ENCODE measurements at places on chromosomes 3 and 15. TPM values are rescaled to one million over a fixed set of nuclear protein-coding genes. Genes with fewer than 3 reads are reported as not detected.

DNA sequence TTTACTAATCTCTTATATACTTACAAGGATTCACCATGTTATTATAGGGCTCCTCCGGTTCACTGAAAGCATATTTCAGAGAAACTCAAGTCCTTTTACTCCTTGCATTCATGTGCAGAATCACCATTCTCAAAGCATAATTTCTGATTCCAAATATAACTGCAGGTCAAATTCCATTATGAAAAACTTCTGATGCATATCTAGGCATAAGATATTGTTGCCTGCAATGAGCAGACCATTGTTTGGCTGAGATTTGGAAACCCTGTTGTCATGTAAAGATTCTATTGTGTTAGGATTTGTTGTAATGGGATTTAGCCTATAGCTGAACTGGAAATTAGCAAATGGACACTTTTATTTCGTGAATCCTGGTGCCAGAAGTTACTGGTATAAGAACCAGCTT is 69.5 kb upstream of the PRICKLE2 start:
- H3K36me3 ChIP-seq, result no peaks in the 10 kb centered on the region
- no peaks in the 10 kb centered on the region for H3K4me1 ChIP-seq
- no peak for DNase-seq
- no peaks in the 10 kb centered on the region for H3K27me3 ChIP-seq

DNA sequence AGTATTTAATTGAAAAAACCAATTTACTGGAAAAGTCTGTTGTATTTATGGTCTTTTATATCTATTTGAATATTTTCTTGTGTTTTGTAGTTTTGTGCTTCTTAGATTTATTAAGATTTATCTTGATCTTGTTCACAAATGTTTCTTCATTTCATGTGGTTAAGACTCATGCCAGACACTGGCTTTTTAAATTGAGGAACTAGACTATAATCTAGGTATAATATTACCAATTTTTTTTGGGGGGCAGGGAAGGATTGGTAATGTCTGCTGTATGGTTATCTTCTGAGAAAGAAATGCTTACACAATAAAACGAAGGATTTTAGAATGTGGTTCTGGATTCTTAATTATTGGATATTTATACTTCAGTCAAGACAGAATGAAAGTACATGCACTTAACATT is 24.9 kb downstream of the AP4E1 start:
- H3K27me3 ChIP-seq, result no peaks in the 10 kb centered on the region
- DNase-seq, result no peak
- H3K36me3 ChIP-seq, result peaks cover 7% of the 10 kb centered on the region
- H3K4me1 ChIP-seq, result no peaks in the 10 kb centered on the region
- H3K4me3 ChIP-seq, result no peak overlapping the region
- no peak overlapping the region for H3K27ac ChIP-seq

DNA sequence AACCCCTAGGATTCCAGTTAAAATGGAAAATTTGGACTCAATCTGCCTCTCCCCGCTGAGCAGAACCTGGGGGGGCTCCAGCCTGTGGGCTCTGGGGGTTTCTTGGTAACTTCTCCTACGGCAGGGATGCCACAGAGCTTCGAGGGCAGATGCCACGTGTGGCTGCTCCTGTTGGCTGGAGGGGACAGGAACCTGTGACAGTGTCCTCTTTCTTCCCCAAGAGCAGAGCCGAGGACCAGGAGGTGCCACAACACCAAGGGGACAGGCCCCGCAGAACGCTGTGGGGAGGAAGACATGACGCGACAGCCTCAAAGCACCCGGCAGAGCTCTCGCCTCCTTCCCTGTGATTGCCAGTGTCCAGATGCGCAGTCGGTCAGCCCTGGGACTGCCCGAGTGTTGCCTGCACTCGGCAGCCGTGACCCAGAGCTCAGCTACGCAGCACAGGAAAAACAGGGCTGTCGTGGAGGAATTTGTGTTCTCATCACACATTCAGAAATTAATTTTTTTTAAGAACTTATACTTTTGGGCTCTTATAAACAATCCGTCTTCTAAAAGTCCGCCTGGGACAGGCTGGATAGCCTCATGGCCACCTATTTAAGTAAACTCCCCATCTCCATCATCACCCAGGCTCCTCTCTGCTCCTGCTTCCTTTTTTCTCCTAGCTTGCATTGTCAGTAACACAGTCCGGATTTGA is 131.9 kb upstream of the MEF2A start:
- peaks cover 22% of the 10 kb centered on the region for H3K4me1 ChIP-seq
- no peak for DNase-seq
- H3K27me3 ChIP-seq, result no peaks in the 10 kb centered on the region
- no peak overlapping the region for H3K27ac ChIP-seq

DNA sequence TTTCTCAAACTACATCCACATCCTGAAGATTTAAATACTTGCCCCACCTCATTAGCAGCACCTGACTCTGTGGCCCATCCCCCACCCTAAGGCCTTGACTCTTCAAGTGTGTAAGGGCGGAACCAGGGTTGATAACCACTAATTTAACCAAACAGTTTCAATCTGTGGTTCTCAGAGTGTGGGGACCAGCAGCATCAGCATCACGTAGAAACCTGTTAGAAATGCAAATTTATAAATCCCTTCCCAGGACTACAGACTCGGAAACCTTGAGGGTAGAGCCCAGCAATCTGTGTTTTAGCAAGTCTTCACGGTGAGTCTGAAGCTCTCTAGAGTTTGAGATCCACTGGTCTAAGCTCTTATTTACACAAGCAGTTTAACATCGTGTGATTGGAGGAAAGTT is 12.4 kb downstream of the GNB4 start:
- no peak for DNase-seq
- no peaks in the 10 kb centered on the region for H3K27me3 ChIP-seq
- no peaks in the 10 kb centered on the region for H3K36me3 ChIP-seq
- no peak overlapping the region for H3K27ac ChIP-seq

GRCh38 chr15:69450968-69451695 is 1.5 kb upstream of the RPLP1 start:
- peaks cover 5% of the 10 kb centered on the region for H3K36me3 ChIP-seq
- peaks cover 13% of the 10 kb centered on the region for H3K4me1 ChIP-seq
- no peak overlapping the region for H3K27ac ChIP-seq

Gene SNTN
- polyA plus RNA-seq, result not detected

All from small intestine (tissue), 16 donors.